ENCODE measurements at places on chromosomes 7 and 10.

DNA sequence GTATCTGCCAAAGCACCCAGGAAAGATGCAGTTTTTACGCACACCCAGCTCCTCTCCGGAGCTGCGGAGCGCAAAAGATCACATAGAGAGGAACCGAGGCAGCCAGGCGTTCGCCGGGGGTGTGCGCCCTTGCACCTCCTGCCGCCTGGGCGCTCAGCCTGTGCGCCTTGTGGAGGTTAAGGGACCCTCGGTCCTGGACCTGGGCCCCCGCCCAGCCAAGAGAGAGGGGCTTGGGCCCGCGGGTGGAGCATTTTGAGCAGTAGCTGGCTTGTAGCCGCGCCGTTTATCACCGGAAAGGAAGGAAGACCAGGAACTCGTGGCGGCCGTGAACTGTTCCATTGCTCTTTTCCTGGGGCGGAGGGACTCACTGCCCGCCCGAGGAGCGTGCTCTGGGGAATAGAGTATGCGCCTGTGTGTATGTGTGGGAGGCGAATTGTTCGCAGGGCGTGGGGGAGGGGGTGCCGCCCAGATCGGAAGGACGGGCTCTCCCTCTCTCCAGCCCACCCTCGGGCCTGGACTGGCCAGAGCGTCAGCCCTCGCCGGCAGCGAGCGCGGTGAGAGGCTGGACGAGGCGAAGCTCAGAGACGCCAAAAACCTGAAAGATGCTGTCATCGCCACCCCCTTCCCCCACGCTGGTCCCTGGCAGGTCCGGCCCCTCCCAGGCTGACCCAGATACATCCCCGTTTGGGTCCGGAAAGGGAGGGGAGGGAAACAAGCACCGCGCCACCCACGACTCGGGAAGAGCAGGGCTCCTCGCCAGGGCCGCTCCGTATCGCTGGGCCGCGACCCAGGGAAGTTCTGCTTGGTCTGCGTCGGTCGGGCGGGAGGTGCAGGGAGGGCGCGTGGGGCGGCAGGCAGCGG, 1.2 kb upstream of the WNT2 start:
- DNase-seq = peak; percentile 22

GRCh38 chr7:42611961-42612360, 299.9 kb downstream of the C7orf25 start:
- DNase-seq = no peak

GRCh38 chr10:132431537-132432175, 34.7 kb downstream of the PWWP2B start:
- DNase-seq = no peak

GRCh38 chr10:84634636-84635035, 306.2 kb downstream of the CCSER2 start:
- DNase-seq = no peak

DNA sequence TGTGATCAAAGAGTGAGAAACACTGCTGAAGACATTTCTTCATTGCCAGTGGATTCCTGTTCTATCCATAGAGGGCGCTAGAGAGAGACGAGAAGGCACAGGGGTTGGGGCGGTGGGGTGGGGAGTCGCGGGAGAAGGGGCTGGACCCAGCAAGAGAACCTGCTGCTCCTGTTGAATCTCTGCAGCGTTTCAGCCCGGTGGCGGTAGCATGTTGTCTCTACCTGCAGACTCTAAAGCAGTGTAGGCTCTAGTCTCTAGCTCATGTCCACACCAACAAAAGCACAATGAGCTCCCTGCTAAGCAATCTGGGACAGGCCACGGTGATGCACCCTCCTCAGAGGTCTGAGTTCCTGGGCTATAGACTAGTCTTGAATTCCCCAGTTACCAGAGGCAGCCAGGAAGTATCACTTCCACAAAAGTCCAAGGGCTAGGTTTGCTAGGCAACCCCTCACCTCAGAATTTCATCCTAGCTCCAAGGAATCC, 167.7 kb downstream of the DGKB start:
- DNase-seq = no peak

- no peak for DNase-seq
These were observed 652.0 kb upstream of the CELF2 start for GRCh38 chr10:10365676-10366075.

DNA sequence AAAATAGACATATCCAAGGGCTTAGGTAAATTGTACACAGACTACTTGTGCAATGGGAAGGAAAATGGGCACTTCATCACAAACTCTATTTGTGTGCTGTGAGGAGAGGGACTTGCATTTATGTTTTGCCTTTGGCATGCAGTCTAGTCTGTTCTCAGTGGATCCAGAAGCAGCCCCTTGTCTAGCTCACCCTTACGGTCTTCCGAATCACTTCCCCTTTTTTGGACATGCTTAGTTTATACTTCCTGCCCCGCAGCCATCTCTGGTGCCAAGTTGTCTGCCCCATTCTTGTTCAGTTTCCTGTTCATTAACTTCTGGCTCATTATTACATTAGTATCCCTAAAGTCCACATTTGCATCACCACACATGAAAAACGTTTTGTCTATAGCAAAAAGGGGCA, 161.6 kb downstream of the NRCAM start:
- no peak for DNase-seq

DNA sequence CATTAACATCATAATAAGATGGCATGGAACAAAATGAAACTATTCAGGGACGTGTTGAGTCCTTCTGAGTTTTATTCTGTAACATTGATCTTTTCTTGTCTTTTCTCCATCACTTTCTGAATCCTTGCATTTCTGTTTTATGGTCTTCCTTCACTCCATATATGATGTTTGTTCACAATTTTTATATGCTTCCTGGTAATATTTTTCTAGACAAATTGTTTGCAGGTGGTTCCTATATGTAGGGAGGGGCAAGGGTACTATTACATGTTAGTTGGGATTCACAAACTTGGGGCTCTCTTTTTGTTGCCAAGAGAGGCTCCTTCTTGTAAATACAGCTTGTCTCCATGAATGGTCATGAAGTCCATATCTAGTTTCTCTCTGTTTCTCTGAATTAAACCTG, 159.2 kb downstream of the LHFPL3 start:
- DNase-seq = no peak

DNA sequence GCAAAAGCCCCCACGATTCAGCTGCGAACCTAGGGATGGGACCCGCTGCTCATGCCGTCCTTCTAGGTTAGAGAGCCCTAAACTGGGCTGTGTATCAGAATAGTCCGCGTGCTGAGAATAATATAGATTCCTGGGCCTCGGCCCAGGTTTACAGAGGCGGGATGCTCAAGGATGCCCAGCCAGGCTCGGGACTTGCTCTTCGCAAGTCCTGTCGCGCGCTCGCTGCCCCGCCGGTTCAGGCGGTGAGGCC, 266 bp upstream of the STMP1 start:
- DNase-seq = no peak

DNA sequence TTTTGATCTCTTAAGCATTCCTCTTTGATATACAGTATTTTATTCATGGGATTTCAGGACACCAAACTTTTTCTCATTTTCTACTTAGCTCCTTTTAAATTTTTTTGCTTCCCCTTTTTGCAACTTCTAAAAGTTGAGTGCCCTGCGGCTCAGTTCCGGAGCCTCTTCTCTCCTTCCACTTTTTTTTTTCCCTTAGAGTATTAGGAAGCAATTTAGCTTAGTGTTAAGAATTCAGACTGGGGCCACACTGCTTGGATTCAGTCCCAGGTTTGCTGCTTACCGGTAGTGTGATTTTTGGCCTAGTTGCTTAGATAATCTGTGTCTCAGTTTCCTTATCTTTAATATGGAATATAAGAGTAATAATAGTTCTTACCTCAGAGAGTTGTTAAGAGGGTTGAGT, 3.4 kb downstream of the STAM start:
- no peak for DNase-seq

GRCh38 chr10:15387021-15387420, 15.9 kb upstream of the FAM171A1 start:
- no peak for DNase-seq

DNA sequence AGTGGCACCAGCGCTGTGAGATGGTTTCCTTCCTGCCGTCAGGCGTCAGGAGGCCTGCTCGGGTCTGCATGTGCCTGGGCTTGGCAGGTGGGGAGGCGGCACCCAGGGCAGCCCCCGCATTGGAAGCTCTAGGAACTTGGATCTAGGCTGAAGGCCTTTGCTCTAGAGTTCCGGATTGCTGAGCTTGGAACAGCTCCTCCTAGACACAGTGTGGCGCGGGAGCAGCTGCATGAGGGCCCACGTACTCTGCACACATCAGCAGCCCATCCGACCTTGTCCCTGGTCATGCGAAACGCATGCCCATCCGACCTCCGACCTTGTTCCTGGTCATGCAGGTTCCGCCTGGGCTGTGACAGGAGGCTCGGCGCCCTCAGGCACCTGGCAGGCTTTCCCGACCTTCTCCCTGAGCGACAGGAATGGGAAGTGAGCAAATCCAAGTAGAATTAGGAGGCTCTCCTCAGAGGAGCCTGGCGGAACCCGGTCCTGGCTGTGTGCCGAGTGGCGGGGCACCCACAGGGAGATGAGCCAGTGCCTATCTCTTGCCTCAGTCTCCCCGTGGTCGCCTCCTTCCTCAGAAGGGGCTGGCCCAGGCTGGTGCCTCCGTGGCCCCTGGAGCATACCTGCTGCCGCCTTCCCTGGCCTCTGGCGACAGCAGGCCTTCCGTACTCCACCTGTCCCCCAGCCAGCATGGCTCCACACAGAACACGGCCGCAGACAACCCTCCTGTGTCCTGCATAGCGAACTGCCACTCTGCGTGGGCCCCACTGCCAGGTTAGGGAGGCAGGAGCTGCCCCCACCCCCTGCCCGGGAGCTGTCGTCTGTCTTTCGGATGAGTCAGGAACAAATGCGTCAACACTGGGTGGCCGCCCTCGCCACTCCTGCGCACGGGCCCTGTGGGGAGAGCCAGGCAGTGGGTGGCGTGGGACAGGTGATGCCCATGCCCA, 12.0 kb downstream of the GET4 start:
- no peak for DNase-seq

GRCh38 chr7:122944682-122945303, 50.7 kb downstream of the TAS2R16 start:
- no peak for DNase-seq

GRCh38 chr7:151684408-151685175, 164.9 kb upstream of the RHEB start:
- no peak for DNase-seq

DNA sequence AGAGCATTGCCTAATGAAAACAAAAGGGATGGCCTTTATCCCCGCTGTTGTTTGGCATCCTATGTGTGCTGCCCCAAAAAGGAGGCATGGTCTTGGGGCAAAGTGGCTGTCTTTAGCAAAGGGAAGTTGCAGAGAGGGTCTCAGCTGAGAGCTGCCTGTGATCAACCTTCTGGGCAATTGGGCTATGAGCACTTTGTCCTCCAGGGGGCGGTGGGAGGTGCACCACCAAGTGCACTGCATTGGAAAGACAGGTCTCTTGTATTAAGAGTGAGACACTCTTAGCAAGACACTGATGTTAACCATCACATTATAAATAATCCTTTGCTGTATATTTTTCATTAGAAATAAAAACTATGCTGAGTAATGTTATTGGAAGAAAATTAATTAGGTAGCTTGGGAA, 314.8 kb downstream of the POM121L12 start:
- DNase-seq = no peak

DNA sequence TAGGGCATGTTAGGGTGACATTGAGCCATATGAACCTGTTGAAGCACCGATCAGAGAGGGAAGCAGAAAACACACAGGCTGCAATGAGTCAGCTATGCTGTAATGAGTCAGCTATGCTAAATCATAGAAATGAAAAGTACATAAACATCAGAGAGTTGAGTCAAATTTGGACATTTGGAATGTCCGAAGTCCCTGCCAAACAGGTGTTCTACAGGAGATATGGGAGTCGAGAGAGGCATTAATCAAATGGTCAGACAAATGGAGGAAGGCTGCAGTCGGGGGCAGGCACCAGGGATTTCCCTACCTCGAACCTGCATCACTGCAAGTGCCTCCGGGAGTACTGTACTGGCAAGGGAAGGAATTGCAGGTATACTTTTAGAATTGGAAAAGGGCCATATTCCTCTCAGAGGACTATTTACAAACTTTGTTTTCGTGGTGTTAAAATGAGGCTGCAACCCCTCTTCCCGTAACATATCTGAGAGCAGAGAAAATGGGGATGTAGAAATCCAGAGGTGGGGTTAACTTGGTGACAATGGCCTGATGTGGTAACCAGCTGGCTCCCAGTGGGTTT, 8.8 kb upstream of the ZC3HAV1 start:
- DNase-seq = peak; percentile 26

- no peak for DNase-seq
These were observed 11.8 kb downstream of the CPED1 start for GRCh38 chr7:121000081-121000983.

GRCh38 chr7:131633342-131633843, 77.0 kb upstream of the PODXL start:
- DNase-seq = no peak

DNA sequence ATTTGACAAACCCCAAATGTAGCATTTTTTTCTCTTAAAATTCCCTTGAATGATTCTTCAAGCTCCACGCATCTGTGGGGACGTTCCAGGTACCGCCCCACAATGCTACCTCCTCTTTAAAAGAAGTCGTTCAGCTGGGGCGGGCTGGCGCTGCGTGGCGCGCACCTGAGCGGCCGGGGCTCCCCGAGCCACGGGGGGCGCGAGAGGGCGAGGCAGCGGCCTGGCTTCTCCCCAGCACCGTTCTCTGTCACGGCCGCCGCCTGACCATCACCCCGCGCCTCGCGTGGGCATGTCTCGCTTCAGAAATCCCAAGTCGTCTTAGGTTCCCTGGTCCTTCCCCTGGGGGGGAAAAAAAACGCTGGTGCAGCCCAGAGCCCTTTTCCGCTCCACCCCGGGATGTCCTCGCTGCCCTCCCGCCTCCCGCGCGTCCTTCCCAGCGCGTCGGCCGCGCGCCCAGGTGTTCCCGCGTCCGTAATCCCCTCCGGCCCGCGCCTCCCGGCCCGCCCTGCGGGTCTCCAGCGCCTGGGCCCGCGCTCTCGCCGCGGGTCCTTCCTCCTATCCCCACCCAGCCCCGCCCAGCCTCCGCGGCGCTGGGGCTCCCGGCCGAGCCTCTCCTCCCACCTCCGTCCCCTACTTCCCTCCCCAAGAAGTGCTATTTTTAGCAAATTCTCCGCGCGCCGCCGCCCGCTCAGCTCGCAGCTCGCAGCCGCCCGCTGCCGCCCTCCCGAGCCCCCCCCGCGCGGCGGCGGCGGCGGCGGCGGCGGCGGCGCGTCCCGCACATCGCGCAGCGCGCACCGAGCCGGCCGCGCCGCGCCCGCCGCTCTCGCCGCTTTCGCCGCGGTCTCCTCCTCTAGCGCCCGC, 58.7 kb upstream of the PRPS1L1 start:
- DNase-seq = no peak

GRCh38 chr10:11074536-11075267, 57.0 kb downstream of the CELF2 start:
- no peak for DNase-seq

DNA sequence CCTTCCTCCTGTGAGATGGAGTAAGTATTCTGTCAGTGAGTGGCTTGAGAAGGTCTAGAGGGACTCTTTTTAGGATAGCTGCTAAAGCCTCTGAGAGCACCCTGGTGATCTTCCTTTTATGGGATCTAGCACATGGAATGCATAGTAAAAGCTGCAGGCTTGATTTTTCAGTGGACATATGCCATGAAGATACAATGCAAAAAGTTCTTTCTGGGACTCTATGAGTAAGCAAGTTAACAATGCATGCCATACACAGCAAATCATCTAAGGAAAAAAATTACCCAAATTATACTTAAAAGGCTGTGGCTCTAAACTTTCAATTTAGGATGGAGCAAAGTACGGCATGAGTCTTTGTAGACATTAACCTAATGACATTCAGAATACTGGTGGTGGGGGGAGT, 154.5 kb downstream of the SGMS1 start:
- no peak for DNase-seq

GRCh38 chr10:33666686-33667480, 332.4 kb upstream of the NRP1 start:
- DNase-seq = no peak

All from HFF-Myc (cell line).